ENCODE measurements at places on chromosomes 12 and 14.

GRCh38 chr14:96237641-96238040 lies 18.4 kb upstream of the BDKRB1 start:
- DNase-seq, result no peak

DNA sequence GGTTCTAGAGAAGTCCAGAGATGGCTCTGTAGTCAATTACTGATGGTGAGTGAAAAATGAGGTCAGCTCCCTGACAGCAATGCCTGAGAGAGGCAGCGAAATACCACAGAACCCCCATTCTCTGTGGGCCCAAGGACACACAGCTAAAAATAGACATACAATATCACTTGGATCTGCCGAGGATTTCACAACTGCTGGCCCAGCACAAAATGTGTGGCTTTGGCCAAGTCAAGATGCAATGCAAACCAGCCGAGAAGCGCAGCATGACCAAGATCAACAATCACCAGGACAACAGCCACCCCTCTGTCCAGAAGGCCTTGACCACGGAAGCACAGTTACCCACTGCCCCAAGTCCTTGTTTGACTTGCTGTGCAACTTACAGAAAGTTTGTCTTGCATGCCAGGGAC lies 52.2 kb downstream of the CKAP4 start:
- DNase-seq, result no peak

DNA sequence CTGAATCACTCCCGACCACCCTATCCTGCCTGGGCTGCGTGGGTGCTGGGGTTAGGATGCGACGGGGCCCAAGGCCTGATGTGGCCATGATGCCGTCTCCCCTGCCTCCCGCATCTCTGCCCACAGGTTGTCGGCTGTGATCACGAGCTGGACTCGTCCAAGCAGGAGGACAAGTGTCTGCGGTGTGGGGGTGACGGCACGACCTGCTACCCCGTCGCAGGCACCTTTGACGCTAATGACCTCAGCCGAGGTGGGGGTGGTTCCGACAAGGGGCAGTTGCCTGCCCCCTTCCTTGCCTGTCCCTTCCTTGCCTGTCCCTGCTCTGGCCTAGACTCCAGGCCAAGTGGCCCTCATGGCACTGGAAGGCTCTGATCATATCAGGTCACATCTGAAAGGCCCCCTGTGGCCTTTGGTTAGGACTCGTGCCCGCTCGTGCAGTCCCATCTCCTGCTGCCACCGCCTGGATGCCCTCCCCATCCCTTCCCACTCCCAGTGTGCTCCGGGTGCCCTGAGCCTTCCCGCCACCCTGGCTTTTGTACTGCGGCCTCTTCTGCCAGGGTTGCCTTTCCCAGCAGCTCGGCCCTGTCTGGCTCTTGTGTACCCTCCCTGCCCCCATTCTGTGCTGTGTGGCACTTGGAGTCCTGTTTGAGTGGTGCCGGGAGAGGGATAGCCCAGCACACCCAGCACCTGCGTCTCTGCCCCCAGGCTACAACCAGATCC lies 13.6 kb downstream of the PAPLN start:
- DNase-seq, result no peak

DNA sequence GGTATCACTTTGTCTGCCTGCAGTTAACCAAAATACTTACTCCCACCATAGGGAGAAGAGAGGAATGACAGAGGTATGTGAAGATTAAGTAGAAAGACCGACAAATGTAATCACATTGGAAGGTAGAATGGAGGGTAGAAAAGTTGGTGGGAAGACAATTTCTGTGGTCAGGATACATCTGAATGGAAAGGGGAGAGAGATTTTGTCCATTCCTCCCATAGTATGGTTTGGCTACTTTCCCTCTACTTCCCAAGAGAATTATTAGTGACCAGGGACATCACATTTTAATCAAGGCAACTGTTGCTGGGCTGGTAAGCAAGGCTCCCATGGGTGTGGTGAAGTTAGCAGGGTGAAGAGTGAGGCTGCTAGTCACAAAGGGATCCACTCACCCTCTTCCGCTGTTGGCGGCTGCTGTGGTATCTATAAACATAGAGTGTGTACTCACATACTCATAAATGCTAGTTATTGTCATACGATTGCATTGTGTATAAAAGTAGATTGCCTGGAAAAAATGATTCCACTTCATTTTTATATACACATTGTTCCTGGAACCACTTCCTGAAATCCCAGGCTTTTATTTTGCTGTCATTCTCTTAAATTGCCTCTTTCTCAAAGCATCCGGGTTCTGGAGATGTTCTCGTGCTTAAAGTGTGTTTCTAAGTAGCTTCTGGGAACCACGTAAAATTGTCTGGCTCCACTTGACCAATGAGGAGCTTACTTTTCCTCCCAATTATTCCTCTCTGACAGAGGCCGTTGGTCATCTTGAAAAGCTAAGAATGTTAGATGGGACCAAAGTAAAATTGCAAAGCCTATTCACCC lies 413.1 kb downstream of the ZFP36L1 start:
- DNase-seq, result no peak

- DNase-seq, result no peak
Measured at GRCh38 chr12:1445807-1446206, 148.6 kb downstream of the FBXL14 start.

GRCh38 chr14:72688990-72689671 lies 204.8 kb downstream of the DPF3 start:
- DNase-seq, result no peak

DNA sequence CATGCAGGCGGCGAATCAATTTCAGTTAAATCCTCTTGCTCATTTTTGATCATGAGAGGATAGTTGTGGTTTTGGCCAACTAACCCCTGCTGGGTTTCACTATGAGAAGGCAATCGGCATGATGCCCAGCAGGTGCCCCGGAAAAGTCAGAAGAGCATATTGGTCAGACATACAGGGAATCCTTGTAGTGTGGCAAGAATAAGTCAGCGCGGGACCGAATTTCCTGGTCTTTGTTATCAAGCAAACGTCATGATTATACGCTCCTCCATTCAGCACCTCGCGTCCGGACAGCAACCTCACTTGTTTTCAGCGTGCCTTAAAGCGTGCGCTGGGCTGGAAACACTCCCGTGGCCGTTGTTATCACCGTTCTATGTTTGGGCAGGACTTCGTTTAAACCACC lies 1.8 kb downstream of the TBC1D30 start:
- DNase-seq, result no peak

DNA sequence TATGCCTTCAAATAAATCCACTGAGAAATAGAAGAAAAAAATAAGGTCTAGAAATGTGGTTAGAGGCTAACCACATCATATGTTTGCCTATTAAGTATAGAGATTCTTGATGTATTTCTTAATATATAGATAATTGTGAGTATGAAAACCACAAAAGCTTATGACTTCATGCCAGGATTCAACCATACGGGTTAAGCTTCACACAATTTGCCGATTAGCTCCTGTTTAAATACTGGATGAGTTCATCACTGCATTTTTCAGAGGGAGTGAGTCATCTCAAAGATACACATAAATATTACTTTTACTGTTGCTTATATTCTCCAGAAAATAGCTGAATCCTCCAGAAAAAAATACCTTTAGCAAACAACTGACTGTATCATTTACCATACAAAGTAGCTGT lies 79.6 kb downstream of the RPL10L start:
- no peak for DNase-seq

GRCh38 chr14:32142754-32143437 lies 58.9 kb upstream of the RNU6-7 start:
- DNase-seq, result no peak

- DNase-seq, result no peak
Measured at GRCh38 chr14:69963966-69964365, 84.8 kb downstream of the SMOC1 start.

DNA sequence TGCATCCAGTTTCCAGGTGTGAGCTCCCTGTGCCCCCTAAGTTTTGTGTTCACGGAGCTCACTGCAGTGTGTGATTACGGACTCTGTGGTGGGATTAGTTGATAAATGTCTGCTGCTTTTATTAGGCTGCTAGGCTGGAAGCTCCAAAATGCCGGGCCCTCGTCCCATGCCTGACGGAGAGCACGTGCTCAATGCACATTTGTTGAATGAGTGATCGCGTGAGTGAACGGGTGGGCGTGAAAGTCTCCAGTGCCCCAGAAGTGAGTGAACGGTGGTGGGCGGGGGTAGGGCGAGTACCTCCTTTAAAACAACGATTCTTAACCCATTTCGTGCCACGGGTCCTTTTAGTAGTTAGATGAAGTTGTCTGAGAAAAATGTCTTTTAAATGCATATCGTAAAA lies 175.5 kb downstream of the AACS start:
- DNase-seq, result no peak

Data from cerebellar nuclear complex (tissue), 1 donor.